ENCODE measurements at places on chromosomes 7 and 10.

DNA sequence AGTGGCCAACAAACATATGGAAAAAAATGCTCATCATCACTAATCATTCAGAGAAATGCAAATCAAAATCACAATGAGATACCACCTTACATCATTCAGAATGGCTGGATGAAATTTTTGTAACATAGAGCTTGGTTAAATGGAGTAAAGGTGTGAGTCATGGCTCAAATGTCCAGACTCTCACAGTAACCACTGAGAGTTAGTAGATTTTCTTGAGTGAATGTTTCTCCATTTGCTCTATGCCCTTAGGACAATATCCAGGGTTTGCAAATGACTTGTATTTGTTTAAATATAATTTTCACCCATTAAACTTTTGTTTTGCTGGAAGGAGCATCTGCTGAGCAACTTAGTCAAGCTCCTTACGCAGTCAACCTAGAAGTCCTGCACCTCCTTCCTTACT, 967.2 kb downstream of the XPNPEP1 start:
- DNase-seq, result no peak

DNA sequence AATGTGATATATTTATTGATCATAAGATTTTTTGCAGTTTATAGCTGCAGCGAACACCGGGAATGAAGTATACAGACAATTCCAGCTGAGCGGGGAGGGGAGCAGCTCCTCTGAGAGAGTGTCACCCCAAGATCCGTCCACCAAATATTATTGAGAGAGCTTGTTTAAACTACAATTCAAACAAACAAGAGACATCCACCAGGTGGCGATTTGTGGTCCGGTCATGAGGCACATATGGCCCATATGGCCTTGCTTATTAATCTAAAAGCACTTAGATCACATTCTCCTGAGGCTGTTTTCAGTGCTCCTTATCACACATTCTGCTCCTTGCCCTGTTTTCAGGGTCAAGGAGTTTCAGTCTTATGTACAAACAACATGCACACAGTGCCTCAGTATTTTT, 83.1 kb downstream of the THSD7A start:
- no peak for DNase-seq

DNA sequence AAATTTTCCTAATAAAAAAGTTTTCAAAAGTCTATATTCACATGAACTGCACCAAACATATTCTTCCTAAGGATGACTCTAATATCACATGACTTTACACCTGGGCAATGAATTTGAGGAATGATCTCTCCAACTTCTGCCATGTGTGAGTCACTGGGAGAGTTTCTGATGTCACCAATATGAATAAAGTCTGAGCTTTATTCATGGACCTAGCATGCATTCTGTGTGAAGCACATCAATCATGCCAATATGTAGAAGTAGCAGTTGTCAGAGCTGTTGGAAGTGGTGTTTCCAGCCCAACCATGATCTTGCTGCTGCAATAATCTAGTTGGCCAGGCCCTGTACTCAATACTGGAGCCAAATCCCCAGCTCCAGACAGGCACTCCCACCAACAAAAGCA, 91.7 kb upstream of the IFRD1 start:
- no peak for DNase-seq

DNA sequence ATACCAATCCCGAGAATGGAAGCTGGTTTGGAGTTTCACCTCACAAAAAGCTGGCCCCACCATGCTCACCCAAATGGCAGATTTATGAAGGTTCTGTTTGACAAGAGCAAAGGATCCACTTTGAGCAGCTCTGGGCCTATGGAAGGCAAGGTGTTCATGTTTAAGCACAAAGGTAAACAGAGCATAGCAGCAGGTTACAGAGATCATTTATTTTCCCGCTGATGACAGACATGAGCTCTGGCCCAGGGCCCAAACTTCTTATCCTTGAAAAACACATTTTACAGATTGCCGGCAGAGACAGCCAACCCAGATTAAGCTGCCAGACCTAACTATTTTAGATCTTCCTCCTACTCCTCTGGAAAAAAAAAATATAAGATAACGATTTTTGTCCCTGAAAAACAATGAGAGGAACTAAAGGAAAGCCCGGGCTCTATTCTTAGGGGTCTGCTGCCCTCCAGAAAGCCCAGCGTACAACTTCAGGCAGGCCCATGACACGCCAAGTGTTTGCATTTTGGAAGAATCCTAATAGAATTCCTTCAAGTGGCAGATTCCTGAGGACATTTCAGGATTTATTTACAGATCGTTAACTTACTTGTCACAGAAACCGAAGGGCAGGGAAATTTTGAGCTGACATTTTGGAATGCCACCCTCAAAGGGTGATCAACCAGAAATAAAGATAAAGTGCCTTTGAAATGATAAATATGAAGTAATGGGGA, 40.0 kb downstream of the SYPL1 start:
- DNase-seq, result no peak

GRCh38 chr10:96930469-96930868, 98.4 kb downstream of the LCOR start:
- no peak for DNase-seq

DNA sequence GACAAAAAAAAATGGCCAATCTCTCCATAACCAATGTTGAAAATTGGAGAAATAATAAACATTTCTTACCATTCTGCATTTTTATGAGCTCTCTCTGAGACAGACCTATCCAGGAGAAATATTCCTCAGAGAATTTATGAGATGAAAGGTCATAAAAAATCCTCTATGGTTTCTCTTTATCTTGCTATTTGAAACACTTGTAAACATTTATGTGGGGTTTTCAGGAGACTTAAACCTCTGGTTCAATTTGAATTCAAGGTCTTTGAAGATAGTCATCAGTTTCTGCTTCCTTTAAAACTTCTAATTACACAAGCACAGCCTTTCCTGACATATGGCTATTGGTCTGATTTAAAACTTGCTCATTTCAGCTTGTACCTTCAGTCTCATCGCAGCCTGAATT, 78.5 kb upstream of the APBB1IP start:
- no peak for DNase-seq

DNA sequence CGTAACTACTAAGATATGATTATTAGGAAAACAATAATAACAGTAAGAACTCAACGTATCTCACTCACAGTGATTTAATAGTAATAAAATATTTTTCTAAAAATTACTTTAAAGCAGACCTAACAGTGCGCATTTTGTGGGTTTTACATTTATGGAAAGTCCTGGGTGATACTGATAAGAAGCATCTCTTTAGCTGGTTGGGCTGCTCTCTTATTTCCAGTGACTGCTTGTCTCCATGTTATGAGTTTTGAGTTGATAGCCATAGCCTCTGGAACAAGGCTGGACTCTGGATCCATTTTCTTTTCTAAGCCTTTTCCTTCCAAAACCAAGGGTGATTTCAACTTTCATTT, 29.5 kb upstream of the INHBA start:
- DNase-seq, result no peak

DNA sequence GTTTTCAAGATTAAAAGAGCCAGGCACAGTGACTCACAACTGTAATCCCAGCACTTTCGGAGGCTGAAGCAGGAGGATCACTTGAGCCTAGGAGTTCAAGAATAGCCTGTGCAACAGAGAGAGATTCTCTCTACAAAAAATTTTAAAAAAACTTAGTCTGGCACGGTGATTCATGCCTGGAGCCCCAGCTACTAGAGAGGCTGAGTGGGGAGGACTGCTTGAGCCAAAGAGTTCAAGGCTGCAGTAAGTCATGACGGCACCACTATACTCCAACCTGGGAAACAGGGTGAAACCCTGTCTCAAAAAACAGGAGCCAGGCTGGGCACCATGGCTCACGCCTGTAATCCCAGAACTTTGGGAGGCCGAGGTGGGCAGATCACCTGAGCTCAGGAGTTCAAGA, 86.6 kb upstream of the KCTD7 start:
- DNase-seq, result no peak

DNA sequence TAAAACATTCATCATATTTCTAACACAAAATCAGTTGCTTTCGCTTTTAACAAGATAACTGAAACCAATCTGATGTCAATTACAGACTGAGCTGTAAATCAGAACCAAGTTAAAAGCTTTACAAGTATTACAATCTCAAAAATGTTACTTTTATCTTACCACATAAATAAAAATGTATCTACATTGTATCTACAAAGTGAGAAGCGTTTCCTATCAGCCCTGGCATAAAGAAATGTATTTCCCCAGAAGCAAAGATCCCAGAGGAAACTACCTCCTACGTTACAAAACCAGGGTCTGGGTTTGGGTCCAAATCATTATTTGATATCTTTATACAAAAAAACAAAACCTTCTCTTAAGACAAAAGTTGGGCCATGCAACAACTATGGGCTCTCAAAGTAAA, 2.6 kb downstream of the SMURF1 start:
- no peak for DNase-seq
